SK-N-SH (cell line): ENCODE measurements at places on chromosomes 13 and 19. TPM values are rescaled to one million over a fixed set of nuclear protein-coding genes. Genes with fewer than 3 reads are reported as not detected.

SERTM1 gene
- polyA plus RNA-seq = 0.05 and 0.06 TPM in 2 replicates

NKPD1 gene
- polyA plus RNA-seq = 0.06 and 0.12 TPM in 2 replicates

PRR19 gene
- polyA plus RNA-seq = 1.3 TPM in 2 replicates

CDC16 gene
- 56.9 and 77.2 TPM in 2 replicates for polyA plus RNA-seq

C1QTNF9 gene
- not detected in 2 replicates for polyA plus RNA-seq

LIM2 gene
- polyA plus RNA-seq = not detected in 2 replicates

RCBTB2 gene
- polyA plus RNA-seq = 2.8 and 4.3 TPM in 2 replicates

LGALS14 gene
- polyA plus RNA-seq = not detected in 2 replicates

LHB gene
- 0.13 and 0.23 TPM in 2 replicates for polyA plus RNA-seq

POMP gene
- polyA plus RNA-seq = 37.1 and 39.8 TPM in 2 replicates

DNA sequence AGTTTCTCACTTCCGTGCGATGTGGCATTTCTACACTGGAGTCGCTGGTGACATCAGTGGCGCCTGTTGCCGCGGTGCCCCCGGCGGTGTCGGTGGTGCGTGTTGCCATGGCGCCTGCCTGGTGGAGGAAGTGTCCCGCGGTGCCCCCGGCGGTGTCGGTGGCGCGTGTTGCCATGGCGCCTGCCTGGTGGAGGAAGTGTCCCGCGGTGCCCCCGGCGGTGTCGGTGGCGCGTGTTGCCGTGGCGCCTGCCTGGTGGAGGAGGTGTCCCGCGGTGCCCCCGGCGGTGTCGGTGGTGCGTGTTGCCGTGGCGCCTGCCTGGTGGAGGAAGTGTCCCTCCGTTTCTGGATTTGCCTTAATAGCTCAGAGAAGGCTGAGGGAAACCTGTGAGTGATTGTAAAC, 127.6 kb downstream of the KDM4B start:
- no peaks in the 10 kb centered on the region for H3K27me3 ChIP-seq
- peaks cover 19% of the 10 kb centered on the region for H3K36me3 ChIP-seq
- peaks cover 54% of the 10 kb centered on the region; the same call in 1 of the 2 replicates for H3K4me1 ChIP-seq

GRCh38 chr13:36528105-36528504, 95.8 kb downstream of the CCNA1 start:
- H3K4me1 ChIP-seq = peaks cover 21% of the 10 kb centered on the region; the same call in 1 of the 2 replicates
- H3K36me3 ChIP-seq = no peaks in the 10 kb centered on the region
- DNase-seq = no peak
- no peak overlapping the region for H3K27ac ChIP-seq
- no peaks in the 10 kb centered on the region for H3K27me3 ChIP-seq

DNA sequence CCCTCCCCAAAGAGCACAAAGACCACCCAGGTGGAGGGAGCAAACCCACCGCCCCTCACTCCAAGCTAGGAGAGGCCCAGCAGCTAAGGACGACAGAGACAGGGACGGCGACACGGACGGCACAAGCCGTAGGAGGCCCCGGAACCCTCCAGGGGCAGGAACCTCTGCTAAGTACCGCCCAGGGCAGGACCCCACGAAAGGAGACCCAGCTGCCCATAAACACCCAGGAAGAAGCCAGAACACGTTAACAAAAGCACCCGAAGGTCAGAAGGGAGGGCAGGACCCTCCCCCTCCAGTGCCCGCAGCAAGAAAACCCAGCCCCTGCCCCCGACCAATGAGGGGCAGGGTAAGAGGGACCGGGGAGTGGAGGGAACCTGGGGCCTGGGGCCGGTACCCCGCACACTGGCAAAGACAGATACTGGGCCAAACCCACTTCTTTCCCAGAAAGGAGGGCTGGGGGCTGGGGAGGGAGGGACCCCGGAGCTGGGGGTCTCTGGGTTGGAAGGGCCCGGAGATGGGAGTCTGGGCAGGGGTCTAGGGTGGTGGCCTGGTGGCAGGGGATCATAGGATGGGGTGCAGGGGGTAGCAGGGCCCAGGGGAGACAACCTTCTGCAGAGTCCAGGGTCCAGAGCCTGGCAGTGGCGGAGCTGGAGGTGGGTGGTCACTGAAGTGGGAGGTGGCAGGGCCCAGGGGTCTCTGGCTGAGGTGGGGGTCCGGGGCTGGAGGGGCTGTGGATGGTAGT, 2.4 kb downstream of the BTBD2 start:
- DNase-seq = peak; percentile 22
- H3K4me3 ChIP-seq = no peak overlapping the region
- H3K27ac ChIP-seq = no peak overlapping the region
- no peaks in the 10 kb centered on the region for H3K36me3 ChIP-seq

GRCh38 chr19:57389194-57389729, 392 bp upstream of the ZNF548 start:
- peaks cover 5% of the 10 kb centered on the region for H3K4me1 ChIP-seq
- H3K27me3 ChIP-seq = no peaks in the 10 kb centered on the region
- no peak for DNase-seq
- H3K27ac ChIP-seq = peak overlapping the region; percentile 94; the same call in 1 of the 2 replicates
- H3K4me3 ChIP-seq = peak overlapping the region; percentile 96

DNA sequence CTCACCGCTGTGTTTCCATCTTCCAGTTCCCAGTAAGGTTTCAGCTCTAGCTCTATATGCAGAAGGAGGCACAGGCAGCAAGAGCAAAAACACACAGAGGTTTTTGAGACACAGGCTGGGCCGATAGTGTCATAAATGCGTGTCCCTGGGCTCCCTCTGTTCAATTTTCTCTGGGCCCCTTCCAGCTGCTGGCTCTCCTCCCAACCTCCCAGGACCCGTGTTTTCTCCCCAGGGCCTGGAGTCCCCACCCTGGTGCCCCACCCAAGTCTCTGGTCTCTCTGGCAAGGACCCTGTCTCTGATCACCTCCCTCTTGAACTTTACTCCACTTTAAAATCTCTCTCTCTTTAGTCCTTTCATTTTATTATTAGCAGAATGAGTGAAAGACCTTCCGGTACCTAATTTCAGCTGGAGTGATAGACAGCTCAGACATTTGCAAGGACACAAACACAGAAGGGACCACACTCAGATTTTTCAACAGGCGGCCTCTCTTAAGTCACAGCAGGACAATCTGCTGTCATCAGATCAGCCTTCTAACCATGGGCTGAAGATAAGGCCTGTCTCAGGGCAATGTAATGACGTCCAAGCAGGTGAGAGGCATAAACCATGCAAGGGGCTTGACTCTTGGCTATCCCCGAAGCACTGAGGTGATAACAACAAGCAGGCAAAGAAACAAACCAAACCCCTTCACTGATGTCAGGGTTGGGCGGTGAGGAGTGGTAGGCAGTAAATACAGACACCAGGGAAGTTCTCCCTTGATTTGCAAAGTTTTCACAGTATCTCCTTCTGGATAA, 190.0 kb upstream of the IRS2 start:
- H3K4me1 ChIP-seq = no peaks in the 10 kb centered on the region
- H3K4me3 ChIP-seq = no peak overlapping the region
- H3K27me3 ChIP-seq = no peaks in the 10 kb centered on the region
- H3K27ac ChIP-seq = no peak overlapping the region

DNA sequence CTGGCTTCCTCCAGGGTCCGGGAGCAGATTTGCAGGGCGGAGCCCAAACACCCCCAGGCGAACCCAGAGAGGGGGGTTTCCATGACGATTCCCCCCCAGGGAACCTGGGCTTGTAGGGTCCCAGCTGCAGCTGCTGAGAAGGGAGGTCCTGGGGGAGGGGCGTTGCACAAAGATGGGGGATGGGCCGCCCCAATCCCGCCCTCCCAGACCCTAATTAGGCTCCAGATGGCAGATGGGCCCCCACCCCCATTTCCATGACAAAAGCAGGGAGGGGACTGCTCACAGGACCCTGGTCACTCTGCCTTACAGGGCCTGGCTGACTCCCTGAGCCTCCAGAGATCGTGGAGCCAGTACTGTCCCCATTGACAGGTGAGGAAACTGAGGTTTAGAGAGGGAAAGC, 15.2 kb downstream of the ELAVL3 start:
- no peak for DNase-seq
- H3K27me3 ChIP-seq = no peaks in the 10 kb centered on the region
- H3K36me3 ChIP-seq = no peaks in the 10 kb centered on the region

GRCh38 chr19:13557756-13558398, 51.6 kb upstream of the CACNA1A start:
- DNase-seq = no peak
- no peak overlapping the region for H3K4me3 ChIP-seq
- H3K27ac ChIP-seq = no peak overlapping the region
- no peaks in the 10 kb centered on the region for H3K36me3 ChIP-seq
- peaks cover 27% of the 10 kb centered on the region for H3K27me3 ChIP-seq

DNA sequence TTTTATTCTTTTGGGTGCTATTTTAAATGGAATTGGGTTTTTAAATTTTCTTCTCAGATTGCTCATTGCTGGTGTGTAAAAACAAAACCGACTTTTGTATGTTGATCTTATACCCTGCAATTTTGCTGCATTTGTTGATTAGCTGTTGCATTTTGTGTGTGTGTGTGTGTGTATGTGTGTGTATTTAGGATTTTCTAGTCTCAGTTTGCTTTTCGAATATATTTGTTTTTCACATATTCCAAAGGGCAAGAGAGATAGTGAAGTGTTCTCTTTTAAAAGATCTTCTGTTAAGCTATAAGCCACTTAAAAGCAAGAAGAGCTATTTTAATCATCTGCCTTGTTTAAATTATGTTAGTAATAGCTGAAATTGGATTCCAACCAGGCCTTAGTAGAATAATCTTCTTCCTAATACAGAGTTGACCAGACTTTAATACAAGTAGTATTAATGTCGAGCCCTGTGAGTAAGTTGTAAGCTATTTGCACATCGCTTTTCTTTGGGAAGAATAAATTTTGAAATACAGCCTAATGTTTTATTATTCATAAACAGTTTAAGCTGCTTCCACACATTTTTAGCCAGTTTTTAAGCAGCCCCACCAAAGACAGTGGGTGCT, 57.4 kb downstream of the TM9SF2 start:
- H3K4me3 ChIP-seq = no peak overlapping the region
- DNase-seq = no peak
- H3K4me1 ChIP-seq = no peaks in the 10 kb centered on the region

GRCh38 chr19:9144920-9145319, 4.7 kb downstream of the ZNF317 start:
- DNase-seq = no peak
- no peak overlapping the region for H3K27ac ChIP-seq
- H3K36me3 ChIP-seq = no peaks in the 10 kb centered on the region; the same call in 1 of the 2 replicates
- H3K4me1 ChIP-seq = no peaks in the 10 kb centered on the region; the same call in 1 of the 2 replicates

- no peak overlapping the region for H3K4me3 ChIP-seq
- no peak for DNase-seq
- H3K4me1 ChIP-seq = no peaks in the 10 kb centered on the region
- H3K36me3 ChIP-seq = no peaks in the 10 kb centered on the region; the same call in 1 of the 2 replicates
Measured at GRCh38 chr19:39814595-39814994, 19.4 kb downstream of the DYRK1B start.

DNA sequence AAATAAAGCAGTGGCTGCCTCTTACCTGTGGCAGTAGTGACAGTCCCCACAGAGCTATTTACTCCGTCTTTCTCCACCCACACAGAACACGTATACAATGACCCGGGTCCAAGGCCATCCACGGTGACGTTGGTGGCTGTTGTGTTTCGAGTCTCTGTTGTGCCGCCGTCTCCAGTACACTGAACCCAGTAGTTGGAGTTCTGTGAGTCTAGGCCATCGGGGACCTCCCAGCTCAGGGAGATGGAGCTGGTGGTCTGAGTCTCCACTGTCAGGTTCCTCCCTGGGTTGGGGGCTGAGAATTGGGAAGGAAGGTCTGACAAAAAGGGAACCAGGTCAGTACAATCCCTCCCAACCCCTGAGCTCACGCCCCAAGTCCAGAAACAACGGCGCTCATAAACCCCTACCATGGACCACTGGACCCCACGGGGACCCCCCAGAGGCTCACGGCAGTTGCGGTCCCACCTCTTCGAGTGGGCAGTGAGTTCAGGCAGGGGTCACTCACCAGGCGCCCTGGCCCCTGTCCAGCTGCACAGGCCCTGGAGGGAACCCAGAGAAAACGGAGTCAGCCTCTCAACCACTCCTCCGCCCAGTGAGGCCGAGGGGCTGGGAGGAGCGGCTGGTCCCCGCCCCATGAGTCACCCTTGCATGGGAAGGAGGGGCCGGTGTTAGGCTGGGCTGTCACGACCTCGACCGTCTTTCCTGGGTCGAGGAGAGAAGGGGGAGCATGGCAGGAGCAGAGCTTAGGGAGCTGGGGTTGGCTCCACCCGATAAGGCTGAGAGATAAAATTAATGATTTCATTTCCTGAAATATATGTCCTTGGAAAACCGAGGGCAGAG, 2.4 kb downstream of the PTPRH start:
- no peak overlapping the region for H3K27ac ChIP-seq
- H3K27me3 ChIP-seq = no peaks in the 10 kb centered on the region
- H3K4me1 ChIP-seq = peaks cover 23% of the 10 kb centered on the region
- no peaks in the 10 kb centered on the region for H3K36me3 ChIP-seq
- no peak overlapping the region; the same call in 1 of the 2 replicates for H3K4me3 ChIP-seq

DNA sequence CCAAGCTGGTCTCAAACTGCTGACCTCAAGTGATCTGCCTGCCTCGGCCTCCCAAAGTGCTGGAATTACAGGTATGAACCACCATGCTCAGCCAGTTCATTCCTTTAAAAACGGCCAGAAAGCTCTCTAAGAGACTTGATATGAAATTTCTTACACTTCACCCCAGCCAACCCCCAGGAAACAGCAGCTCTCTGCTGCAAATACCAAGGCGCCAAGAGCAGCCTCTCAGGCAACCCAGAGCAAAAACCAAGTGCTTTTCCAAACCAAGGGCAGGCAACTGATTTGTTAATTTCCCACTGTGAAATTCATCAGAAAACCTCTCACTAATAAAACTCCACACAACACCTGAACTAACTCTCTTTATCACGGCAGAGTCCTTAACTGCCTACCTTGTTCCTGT, 44.9 kb downstream of the LATS2 start:
- H3K4me1 ChIP-seq = peaks cover 54% of the 10 kb centered on the region
- peak overlapping the region; percentile 52 for H3K4me3 ChIP-seq

DNA sequence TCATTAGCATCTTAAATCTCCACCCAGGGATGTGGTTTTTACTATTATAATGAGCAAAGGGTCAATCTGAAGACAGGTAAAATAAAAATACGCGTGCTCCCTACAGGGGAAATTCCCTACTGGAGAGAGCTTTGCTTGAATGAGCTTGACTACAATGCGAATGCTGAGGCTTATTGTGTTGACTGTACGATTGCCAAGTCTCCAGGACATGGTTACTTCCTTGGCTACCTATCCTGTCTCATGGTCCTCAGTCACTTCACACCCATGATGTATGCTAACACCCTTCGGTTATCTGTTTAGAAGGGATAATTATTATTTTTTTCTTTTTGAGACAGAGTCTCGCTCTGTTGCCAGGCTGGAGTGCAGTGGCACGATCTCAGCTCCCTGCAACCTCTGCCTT, 61.7 kb downstream of the ZNF627 start:
- H3K27me3 ChIP-seq = no peaks in the 10 kb centered on the region
- H3K36me3 ChIP-seq = no peaks in the 10 kb centered on the region; the same call in 1 of the 2 replicates
- DNase-seq = no peak
- H3K27ac ChIP-seq = no peak overlapping the region
